Neural crest cell (in vitro differentiated cells): ENCODE measurements at places on chromosomes 2 and 18.

- DNase-seq: peak; percentile 77
- peaks cover 94% of the 10 kb centered on the region for H3K27me3 ChIP-seq
- peaks cover 2% of the 10 kb centered on the region for H3K36me3 ChIP-seq
- H3K4me1 ChIP-seq: peaks cover 36% of the 10 kb centered on the region
Measured at GRCh38 chr2:104872866-104873688, 19.2 kb downstream of the POU3F3 start.

GRCh38 chr18:30440351-30440750, 602.2 kb downstream of the DSC3 start:
- H3K4me1 ChIP-seq: no peaks in the 10 kb centered on the region
- H3K36me3 ChIP-seq: no peaks in the 10 kb centered on the region
- no peak for DNase-seq

GRCh38 chr2:50645346-50645745, 386.6 kb downstream of the NRXN1 start:
- H3K27me3 ChIP-seq: no peaks in the 10 kb centered on the region
- H3K4me3 ChIP-seq: no peak overlapping the region

DNA sequence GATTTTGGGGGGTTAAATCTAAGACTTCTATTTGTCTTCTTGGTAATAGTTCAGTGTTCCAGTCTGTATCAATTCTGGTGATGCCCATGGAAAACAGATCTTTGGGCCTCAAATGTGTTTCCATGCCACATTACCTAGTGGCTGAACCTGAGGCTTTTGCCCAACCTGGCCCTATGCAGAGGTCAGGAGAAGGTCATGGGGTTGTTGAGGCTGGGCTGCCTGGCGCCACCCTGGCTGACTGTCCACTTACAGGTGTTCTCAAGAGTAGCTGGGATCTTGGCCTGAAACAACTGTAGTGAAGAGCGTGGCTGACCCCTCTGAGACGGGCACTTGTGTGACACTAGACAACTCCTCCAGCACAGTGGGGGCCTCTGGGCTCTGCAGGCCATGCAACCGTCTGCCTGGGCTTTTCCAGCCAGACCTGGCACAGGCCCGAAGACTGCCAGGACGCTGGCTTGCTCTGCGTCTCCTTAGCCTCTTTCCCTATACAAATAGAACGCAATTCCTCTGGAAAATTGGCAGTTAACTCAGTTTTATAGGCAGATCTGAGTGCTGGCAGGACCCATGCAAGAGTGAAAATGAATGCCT, 127.8 kb downstream of the TRIM43 start:
- H3K4me1 ChIP-seq: peaks cover 12% of the 10 kb centered on the region
- DNase-seq: no peak
- no peak overlapping the region for H3K27ac ChIP-seq
- no peaks in the 10 kb centered on the region for H3K27me3 ChIP-seq
- no peaks in the 10 kb centered on the region for H3K36me3 ChIP-seq
- H3K4me3 ChIP-seq: no peak overlapping the region

GRCh38 chr18:56913941-56914340, 232.9 kb upstream of the BOD1L2 start:
- no peaks in the 10 kb centered on the region for H3K36me3 ChIP-seq
- no peak overlapping the region for H3K4me3 ChIP-seq

DNA sequence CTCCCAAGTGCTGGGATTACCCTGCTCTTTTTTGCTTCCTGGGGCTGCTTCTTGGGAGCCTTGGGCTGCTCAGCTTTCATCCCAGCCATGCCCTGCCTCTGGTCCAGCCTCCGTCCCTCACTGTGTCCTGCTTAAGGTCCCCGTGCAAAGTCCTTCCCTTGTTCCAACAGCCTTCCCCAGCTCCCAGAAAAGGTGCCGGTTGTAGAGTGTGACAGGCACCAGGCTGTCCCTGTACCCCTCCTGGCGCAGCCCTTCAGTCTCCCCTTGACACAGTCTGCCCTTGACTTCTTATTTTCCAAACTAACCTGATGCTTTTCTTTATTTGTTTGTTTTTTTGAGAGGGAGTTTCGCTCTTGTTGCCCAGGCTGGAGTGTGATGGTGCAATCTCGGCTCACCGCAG, 20.1 kb upstream of the ALPI start:
- no peak for DNase-seq
- no peak overlapping the region for H3K4me3 ChIP-seq
- H3K4me1 ChIP-seq: no peaks in the 10 kb centered on the region
- peak overlapping the region; percentile 88 for H3K27ac ChIP-seq
- no peaks in the 10 kb centered on the region for H3K36me3 ChIP-seq

- no peak overlapping the region for H3K27ac ChIP-seq
- H3K4me1 ChIP-seq: no peaks in the 10 kb centered on the region
- no peaks in the 10 kb centered on the region for H3K27me3 ChIP-seq
- no peak overlapping the region for H3K4me3 ChIP-seq
- no peak for DNase-seq
Measured at GRCh38 chr2:12032398-12032797, 286.0 kb downstream of the LPIN1 start.

- no peak for DNase-seq
- no peak overlapping the region for H3K4me3 ChIP-seq
- H3K4me1 ChIP-seq: no peaks in the 10 kb centered on the region
- no peaks in the 10 kb centered on the region for H3K27me3 ChIP-seq
Measured at GRCh38 chr2:40431600-40431955, 20.3 kb downstream of the SLC8A1 start.

GRCh38 chr2:94994914-94995552, 30.5 kb upstream of the MAL start:
- no peak for DNase-seq
- no peak overlapping the region for H3K27ac ChIP-seq
- H3K27me3 ChIP-seq: peaks cover 14% of the 10 kb centered on the region
- no peak overlapping the region for H3K4me3 ChIP-seq
- peaks cover 17% of the 10 kb centered on the region for H3K4me1 ChIP-seq

- DNase-seq: peak; percentile 49
- H3K27me3 ChIP-seq: peaks cover 8% of the 10 kb centered on the region
- H3K4me3 ChIP-seq: peak overlapping the region; percentile 94
- peaks cover 9% of the 10 kb centered on the region for H3K36me3 ChIP-seq
Measured at GRCh38 chr2:74554820-74555531, 456 bp downstream of the DOK1 start.
